Small intestine (tissue), 16 donors: ENCODE measurements at places on chromosomes 7 and 10.

DNA sequence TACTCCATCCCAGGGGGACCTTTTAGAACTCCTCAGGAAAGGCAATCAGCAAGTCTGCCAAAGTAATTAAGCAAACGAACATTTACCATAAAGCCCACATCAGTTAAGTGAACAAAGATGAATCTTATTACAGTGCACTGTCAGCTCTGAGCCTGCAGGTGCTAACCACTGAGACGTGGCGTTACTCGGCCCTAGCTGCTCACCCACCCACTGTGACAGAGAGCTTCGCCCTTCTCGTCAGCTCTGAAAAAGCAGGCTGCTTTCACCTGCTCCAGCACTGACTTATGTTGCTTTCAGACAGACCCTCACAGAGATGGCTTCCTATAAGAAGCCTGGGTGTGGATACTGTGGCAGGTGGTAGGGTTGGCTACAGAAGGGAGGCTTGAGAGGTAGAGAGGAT lies 57.7 kb upstream of the KCNIP2 start:
- H3K4me3 ChIP-seq: no peak overlapping the region
- H3K27ac ChIP-seq: no peak overlapping the region
- no peak for DNase-seq
- H3K27me3 ChIP-seq: no peaks in the 10 kb centered on the region

DNA sequence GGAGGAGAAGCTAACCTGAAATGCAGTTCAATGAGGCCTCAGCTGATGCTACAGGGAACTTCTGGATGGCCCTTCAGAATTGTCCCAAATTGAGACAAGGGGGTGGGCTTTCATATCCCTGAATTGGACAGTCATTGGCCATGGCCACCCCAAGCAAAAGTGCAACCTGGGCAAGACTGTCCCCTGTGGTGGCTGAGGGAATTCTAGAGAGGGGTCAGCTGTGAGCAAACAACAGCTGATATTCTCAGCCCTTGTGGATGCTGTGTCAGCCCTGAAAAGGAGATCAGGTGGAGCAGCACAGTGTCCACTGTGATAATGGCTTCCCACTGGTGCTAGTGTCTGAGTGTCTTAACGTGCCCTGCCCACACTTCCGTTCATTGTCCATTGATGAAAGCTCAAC lies 76.6 kb downstream of the SLC16A9 start:
- H3K27me3 ChIP-seq: no peaks in the 10 kb centered on the region
- H3K36me3 ChIP-seq: no peaks in the 10 kb centered on the region
- no peaks in the 10 kb centered on the region for H3K4me1 ChIP-seq

DNA sequence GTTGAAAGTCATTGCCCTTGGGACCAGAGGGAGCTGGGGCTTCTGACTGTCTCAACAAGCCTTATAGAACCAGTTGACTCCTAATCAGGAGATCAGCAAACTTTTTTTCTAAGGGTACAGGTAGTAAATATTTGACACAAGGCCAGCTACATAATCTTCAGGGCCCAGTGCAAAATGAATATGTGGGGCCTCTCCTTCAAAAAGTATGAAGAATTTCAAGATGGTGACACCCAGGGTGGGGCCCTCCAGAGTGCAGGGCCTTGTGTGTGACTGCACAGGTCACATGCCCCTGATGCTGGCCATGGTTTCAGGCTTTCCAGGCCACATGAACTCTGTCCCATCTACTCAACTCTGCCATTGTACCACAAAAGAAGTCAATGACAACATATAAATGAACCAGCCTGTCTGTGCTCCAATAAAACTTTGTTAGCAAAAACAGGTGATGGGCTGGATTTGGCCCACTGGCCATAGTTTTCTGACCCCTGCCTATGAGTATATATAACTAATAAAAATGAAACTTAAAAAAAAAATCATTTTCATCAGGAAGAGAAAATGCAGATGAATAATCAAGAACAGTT lies 6.1 kb downstream of the MMRN2 start:
- H3K27me3 ChIP-seq: peaks cover 5% of the 10 kb centered on the region
- no peak for DNase-seq
- H3K4me3 ChIP-seq: no peak overlapping the region
- H3K27ac ChIP-seq: no peak overlapping the region

GRCh38 chr10:122127943-122128342 lies 139.0 kb downstream of the TACC2 start:
- H3K36me3 ChIP-seq: peaks cover 43% of the 10 kb centered on the region
- peaks cover 32% of the 10 kb centered on the region for H3K4me1 ChIP-seq
- peak; percentile 61 for DNase-seq
- no peak overlapping the region for H3K4me3 ChIP-seq
- H3K27me3 ChIP-seq: no peaks in the 10 kb centered on the region

GRCh38 chr7:1696671-1697498 lies 26.8 kb downstream of the ELFN1 start:
- no peaks in the 10 kb centered on the region for H3K27me3 ChIP-seq
- no peak overlapping the region for H3K4me3 ChIP-seq
- no peaks in the 10 kb centered on the region for H3K36me3 ChIP-seq
- H3K27ac ChIP-seq: no peak overlapping the region
- no peak for DNase-seq
- H3K4me1 ChIP-seq: no peaks in the 10 kb centered on the region

DNA sequence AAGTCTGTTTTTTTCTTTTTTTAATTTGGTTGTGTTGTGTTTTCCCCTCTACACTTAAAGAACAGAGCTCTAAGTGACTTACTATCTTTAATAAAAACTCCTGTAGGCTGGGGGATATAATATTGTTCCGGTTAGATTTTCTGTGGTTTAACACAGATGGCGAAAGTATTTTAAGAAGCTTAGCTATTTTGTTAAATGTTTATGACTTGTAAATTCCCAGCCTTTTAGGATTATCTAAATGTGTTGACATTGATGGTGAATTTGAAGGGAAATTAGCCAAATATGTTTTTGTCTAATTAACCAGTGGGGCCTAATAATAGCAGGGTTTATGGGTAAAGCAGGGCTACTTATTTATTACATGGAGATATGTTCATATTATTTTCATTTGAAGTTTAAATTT lies 538.5 kb downstream of the INHBA start:
- no peak for DNase-seq
- no peaks in the 10 kb centered on the region for H3K36me3 ChIP-seq
- no peak overlapping the region for H3K27ac ChIP-seq
- H3K4me3 ChIP-seq: no peak overlapping the region

- no peaks in the 10 kb centered on the region for H3K27me3 ChIP-seq
- no peak overlapping the region for H3K4me3 ChIP-seq
- DNase-seq: peak; percentile 49
- peaks cover 11% of the 10 kb centered on the region for H3K36me3 ChIP-seq
- H3K4me1 ChIP-seq: peaks cover 3% of the 10 kb centered on the region
Observed at GRCh38 chr7:35012160-35012559, 25.1 kb downstream of the DPY19L1 start.

- DNase-seq: no peak
- H3K4me3 ChIP-seq: no peak overlapping the region
- no peak overlapping the region for H3K27ac ChIP-seq
- H3K27me3 ChIP-seq: no peaks in the 10 kb centered on the region
Observed at GRCh38 chr7:80131675-80132435, 2.8 kb upstream of the GNAI1 start.

GRCh38 chr10:11012421-11013295 lies 5.0 kb upstream of the CELF2 start:
- peaks cover 2% of the 10 kb centered on the region for H3K4me1 ChIP-seq
- peaks cover 20% of the 10 kb centered on the region for H3K27me3 ChIP-seq
- no peak overlapping the region for H3K4me3 ChIP-seq
- no peak for DNase-seq

DNA sequence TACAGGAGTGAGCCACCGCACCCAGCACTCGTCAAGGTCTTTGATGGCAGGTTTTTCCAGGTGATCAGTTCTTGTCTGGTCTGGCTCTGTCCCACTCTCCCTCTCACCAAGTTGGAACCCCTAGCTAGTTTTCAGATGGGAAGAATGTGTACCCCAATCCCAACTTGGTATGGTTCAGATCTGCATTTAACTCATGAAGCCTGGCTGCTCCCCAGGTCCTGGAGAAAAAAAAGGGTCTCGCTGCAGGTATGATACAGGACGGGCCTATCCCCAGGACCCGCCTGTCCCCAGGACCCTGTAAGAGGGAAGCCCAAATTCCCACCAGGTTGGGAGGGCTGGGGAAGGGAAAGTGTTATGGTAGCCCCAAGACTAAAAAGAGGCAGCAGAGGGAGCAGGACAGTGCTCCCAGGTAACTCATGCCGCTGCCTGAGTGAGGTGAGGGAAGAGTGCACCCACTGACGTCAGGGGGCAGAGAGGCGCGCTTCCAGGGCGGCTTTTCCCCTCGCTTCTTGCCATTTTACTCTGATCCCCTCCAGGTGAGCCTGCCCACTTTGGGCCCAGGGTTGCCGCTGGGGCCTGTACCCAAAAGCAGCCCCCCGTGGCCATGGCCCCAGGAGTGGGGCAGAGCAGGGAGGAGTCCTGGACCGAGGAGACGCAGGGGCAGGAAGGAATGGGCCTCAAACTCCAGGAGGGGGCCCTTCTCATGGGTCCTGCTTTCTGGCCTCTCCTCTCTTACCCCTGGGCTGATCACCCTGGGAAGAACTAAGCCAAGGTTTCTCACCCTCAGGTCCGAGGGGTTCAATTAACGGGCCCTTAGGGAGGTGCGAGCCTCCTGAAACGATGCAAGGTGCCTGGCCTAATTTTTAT lies 36.4 kb upstream of the SRRM3 start:
- no peaks in the 10 kb centered on the region for H3K4me1 ChIP-seq
- H3K27ac ChIP-seq: no peak overlapping the region
- H3K4me3 ChIP-seq: no peak overlapping the region
- H3K27me3 ChIP-seq: peaks cover 9% of the 10 kb centered on the region
- DNase-seq: no peak

GRCh38 chr10:93947055-93947454 lies 46.7 kb upstream of the PLCE1 start:
- H3K27me3 ChIP-seq: no peaks in the 10 kb centered on the region
- H3K27ac ChIP-seq: no peak overlapping the region
- no peaks in the 10 kb centered on the region for H3K36me3 ChIP-seq
- DNase-seq: no peak
- no peak overlapping the region for H3K4me3 ChIP-seq

- no peak overlapping the region for H3K4me3 ChIP-seq
- no peaks in the 10 kb centered on the region for H3K27me3 ChIP-seq
- no peak overlapping the region for H3K27ac ChIP-seq
- DNase-seq: peak; percentile 65
- H3K36me3 ChIP-seq: no peaks in the 10 kb centered on the region
Observed at GRCh38 chr7:128841921-128842673, 11.9 kb downstream of the FLNC start.

DNA sequence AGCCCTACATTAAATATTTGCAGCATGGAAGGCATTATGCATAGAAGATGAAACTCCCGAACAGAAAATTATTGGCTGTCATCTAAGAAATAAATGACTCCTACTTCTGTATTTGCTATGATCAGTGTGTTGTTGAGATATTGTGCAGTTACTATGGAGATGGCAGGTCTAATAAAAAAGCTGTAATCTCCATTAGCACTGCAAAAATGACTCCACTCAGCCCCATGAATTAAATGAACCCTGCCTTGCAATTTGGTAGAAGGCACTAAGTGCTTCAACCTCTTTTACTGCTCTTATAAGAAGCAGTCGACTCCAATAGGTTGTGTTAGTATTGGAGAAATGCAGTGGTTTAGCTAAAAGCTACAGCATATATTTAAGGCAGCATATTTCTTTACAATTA lies 290.0 kb upstream of the PHYHIPL start:
- no peaks in the 10 kb centered on the region for H3K27me3 ChIP-seq
- H3K36me3 ChIP-seq: no peaks in the 10 kb centered on the region
- H3K4me1 ChIP-seq: no peaks in the 10 kb centered on the region
- no peak for DNase-seq
- H3K4me3 ChIP-seq: no peak overlapping the region
- no peak overlapping the region for H3K27ac ChIP-seq

DNA sequence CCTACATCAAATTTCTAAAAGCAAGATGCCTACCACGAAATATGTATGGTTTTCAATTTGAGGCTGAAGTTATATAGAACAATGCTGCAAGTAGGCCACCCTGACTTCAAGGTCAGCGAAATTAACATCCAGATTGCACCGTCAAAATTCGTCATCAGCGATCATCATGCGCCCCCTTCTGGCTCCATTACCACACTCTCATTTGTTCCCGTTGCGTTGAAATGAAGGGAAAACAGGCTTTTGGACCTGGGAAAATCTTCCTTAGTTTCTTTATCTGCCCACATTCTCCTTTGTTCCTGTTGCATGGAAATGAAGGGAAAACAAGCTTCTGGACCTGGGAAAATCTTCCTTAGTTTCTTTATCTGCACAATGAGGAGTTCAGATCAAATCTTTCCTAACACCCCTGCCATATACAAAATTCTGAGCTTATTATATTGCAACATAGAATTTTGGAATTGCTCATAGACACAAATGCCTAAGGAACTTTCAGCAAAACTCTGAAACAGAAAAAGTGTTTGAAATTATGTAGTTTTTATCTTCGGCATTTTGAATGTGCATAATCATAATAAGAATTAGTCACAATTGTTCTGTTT lies 98.2 kb upstream of the PRKCQ start:
- peak; percentile 54 for DNase-seq
- H3K36me3 ChIP-seq: no peaks in the 10 kb centered on the region
- no peak overlapping the region for H3K27ac ChIP-seq

GRCh38 chr10:75407713-75408508 lies 6.3 kb upstream of the ZNF503 start:
- H3K27ac ChIP-seq: peak overlapping the region; percentile 86
- H3K27me3 ChIP-seq: no peaks in the 10 kb centered on the region
- H3K36me3 ChIP-seq: no peaks in the 10 kb centered on the region
- DNase-seq: peak; percentile 46

DNA sequence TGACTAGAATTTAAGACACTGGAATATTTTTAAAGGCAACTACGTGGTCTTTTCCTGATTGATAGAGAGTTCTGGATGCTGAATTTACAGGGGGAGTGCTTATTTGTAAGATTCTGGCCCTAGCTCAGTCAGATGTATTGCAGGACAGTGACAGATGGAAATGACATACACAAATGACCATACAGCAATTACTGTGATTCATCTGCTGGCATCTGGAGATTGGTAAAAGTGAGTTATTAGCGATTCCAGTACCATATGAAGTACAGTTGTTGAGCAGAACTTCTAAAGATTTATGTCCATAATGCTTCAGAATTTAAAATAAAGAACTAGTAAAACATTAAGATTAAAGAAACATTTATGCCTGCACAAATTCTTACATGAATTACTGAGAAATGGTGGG lies 243.2 kb downstream of the CRPPA start:
- no peak overlapping the region for H3K4me3 ChIP-seq
- H3K4me1 ChIP-seq: no peaks in the 10 kb centered on the region
- no peak for DNase-seq
- H3K27ac ChIP-seq: no peak overlapping the region
- no peaks in the 10 kb centered on the region for H3K27me3 ChIP-seq
- no peaks in the 10 kb centered on the region for H3K36me3 ChIP-seq

- no peak overlapping the region for H3K27ac ChIP-seq
- H3K4me1 ChIP-seq: no peaks in the 10 kb centered on the region
- no peak overlapping the region for H3K4me3 ChIP-seq
- no peaks in the 10 kb centered on the region for H3K27me3 ChIP-seq
- DNase-seq: no peak
- no peaks in the 10 kb centered on the region for H3K36me3 ChIP-seq
Observed at GRCh38 chr7:45601094-45601493, 26.9 kb downstream of the ADCY1 start.

DNA sequence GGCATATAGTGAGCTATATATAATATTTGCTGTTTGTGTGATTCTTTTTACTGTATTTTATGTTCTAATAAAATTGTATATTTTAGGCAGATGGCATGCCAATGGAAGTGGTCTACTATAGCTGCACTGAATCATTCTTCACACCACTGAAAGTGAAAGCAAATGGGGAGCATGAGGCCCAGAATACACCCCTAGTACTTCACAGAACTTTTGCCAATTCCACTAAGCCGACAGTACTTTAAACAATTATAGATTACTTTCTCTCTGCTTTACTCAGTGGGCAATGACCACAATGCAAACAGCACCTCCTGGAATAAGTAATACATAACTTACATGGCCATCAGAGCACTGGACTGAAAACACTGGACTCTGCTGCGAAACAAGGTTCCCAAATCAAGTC lies 70.2 kb downstream of the ANKRD26 start:
- no peak overlapping the region for H3K4me3 ChIP-seq
- H3K36me3 ChIP-seq: no peaks in the 10 kb centered on the region
- no peak for DNase-seq
